ENCODE measurements at places on chromosomes 11 and 22.
A peak's percentile ranks its signal among the peaks of the same experiment; 100 is the strongest.

DNA sequence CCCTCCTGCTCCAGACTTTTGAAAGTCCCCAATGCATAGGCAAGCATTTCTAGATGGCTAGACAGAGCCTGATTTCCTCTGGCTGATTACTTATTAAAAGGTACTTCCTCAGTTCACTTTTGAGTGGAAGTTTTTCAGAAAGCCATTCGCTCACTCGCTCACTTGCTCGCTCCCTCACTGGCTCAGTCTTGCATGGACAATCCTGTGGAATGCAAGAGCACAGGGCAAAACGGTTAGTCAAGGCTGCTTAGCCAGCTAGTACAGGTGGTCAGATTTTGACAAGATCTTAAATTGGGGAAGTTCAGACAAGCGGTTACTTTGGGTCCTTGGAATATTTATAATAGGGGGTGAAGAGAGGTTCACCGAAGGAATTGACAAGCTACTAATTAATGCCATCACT is 101.0 kb downstream of the ARL14EP start:
- DNase-seq: no peak

GRCh38 chr22:35972559-35972958 is 56.1 kb downstream of the RBFOX2 start:
- DNase-seq: no peak

GRCh38 chr11:41716862-41717261 is 257.4 kb upstream of the LRRC4C start:
- no peak for DNase-seq

GRCh38 chr11:119671051-119671450 is 57.9 kb downstream of the NECTIN1 start:
- peak; percentile 95 for DNase-seq

DNA sequence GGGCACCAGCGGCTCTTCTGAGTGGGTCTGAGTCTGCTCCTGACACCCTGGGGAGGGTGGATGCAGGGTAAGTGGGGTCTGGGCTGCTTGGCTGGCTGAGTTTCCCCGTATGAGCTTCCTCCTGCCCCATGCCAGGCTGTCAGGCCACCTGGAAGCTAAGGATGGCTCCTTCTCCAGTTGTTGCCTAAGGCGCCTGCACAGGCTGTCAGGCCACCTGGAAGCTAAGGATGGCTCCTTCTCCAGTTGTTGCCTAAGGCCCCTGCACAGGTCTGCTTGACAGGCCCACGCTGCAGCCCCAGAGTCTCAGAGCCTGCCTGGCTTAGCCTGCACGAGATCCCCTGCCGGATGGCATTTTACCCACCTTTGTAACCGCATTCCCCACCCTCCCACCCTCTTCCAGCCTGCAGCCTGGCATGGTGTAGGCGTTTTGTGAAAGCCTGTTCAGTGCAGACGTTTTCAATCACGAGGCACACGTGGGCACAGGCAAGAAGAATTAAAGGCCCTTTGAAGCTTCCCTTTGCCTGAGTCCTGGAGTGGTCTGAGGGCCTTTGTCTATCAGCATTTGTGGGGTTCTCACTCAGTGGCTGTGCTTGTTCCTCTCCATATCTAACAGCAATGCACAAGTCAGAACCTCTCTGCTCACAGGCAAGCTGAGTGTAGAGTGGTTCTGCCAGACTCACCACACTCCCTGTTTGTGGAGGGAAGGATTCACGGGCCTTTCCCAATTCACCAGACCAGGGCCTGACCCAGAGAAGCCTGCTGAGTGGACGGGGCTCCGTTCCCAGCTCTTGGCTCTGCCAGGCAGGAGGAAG is 40.2 kb upstream of the B3GAT1 start:
- no peak for DNase-seq

GRCh38 chr22:28798810-28799605 is 1.4 kb downstream of the XBP1 start:
- DNase-seq: peak; percentile 50

DNA sequence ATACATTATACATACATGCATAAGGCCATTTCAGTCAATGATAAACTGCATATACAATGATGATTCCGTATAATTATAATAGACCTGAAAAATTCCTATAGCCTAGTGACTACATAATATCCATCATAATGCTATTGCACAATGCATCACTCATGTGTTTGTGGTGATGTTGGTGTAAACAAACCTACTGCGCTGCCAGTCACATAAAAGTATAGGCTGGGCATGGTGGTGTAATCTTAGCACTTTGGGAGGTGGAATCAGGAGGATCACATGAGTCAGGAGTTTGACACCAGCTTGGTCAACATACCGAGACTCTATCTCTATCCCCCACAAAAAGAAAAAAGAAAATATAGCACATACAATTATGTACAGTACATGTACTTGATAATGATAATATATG is 163.7 kb upstream of the DDI1 start:
- no peak for DNase-seq

DNA sequence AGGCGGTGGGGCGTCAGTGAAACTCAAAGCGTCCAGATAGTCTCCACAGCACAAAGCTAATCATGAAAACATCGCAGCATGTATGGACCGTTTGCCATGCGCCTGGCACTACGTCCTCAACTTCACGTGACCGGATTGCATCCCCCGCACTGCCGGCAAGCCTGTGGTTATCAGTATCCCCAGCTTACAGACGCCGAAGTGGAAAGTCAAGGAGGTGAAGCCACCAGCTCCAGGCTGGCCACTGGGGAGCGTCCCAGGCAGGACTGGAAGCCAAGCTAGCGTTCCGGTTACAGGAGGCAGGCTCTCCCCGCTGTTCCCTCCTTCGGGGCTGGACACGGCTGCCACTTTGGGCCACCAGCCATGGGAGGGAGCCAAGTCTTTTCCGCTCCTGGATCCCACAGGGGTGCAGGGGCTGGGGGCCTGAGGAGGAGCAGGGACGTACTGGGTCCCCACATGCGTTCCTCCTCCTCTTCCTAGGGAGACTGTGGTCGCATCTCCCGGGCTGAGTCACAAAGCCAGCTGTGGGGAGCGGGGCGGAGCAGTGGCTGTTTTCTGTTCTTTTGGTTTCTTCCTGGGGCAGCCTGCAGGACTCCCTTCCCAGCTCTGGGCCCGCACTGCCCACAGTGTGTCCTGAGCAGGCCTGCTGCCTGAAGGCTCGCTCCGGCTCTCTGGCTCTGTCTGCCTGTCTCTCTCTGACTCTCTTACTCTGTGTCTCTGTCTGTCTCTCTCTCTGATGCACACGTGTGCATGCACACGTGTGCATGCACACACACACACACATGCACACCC is 4.3 kb upstream of the OSBPL5 start:
- DNase-seq: no peak

DNA sequence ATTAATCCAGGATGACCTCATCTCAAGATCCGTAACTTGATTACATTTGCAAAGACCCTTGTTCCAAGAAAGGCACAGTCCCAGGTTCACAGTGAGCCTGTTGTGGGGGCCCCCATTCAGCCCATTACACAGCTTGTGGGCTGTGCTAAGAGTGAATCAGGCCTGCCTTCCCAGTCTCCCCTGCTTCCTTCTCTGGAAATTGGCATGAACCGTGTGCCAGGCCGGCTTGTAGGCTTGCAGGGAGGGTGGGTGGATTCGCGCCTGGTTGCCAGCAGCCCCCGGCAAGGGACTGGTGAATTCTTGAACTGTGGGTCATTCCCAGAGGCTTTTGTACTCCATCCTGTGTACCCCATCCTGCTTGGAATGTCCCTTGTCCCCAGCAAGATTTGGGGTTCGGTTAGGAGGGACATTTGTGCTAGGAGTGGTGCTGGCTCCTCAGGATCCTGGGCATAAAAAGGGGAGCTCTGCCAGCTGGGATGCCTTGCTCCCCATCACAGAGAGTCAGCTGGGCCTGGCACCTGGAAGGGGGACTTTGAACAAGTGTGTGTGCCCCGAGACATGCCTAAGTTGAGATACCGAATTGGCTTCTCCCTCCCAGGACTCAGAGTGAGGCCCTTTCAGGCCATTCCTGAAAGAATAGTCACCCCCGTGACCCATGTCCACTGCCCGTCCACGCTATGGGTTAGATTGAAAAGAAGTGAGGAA is 818.2 kb downstream of the BRD1 start:
- no peak for DNase-seq

DNA sequence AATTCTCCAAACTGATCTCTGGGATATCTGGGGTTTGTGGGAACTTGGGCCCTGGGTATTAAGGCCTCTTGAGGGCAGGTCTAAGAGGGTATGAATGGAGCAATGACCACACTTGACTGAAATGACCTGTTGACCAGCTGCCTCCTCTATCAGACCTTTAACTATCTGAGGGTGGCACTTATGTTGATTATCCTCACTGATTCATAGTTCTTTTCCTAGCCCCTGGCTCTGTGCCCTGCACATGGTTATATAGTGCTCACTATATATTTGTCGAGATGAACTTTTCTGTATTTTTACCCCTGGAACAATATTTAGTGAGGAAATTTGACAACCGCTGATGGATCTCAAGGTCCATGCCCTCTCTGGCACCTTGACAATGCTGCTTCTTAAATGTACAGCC is 305.5 kb upstream of the PLET1 start:
- DNase-seq: no peak

GRCh38 chr11:130088919-130089673 is 19.4 kb downstream of the APLP2 start:
- no peak for DNase-seq

DNA sequence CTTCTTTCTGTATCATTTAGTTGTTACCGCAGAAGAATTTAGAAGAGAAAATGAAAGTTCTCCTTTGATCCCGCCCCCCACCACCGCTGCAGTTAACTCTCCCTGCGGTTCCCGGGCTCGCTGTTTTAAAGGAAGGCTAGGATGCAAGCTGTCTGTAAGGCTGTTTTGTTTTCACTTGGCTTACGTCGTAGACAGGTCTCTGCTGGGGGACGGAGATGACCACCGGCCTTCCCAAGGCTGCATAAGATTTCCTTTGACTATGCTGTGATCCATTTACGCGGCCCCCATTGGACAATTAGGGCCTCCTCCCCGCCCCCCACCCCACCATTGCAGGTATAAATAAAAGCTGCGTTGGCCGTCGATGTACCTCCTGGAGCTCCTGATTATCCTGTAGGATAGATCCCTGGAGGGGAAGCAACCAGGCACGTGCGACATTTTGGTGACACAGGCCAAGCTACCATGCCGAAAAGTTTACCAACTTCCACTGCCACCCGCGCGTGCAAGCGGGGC is 1.4 kb upstream of the CPT1A start:
- DNase-seq: no peak

- DNase-seq: no peak
These were observed 1.3 kb upstream of the INSC start for GRCh38 chr11:15113381-15113780.
